ENCODE measurements at places on chromosomes 3 and 15.

GRCh38 chr15:66066005-66066404 is 187.5 kb downstream of the MEGF11 start:
- no peak for DNase-seq

DNA sequence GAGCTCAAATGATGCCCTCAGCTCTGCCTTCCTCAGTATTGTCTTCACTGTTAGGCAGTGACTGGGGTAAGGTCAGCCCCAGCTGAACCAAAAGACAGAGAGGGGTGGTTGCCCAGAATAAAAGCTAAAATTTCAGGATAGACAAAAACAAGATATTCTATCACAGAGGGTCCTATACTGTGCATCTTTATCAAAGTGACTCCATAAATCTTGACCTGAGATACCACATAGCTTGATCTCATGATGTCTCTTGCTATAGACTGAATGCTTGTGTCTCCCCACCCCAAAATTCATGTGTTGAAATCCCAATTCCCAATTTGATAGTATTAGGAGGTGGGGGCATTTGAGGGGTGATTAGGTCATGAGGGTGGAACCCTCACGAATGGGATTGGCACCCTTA is 30.4 kb downstream of the EIF1B start:
- DNase-seq, result no peak

DNA sequence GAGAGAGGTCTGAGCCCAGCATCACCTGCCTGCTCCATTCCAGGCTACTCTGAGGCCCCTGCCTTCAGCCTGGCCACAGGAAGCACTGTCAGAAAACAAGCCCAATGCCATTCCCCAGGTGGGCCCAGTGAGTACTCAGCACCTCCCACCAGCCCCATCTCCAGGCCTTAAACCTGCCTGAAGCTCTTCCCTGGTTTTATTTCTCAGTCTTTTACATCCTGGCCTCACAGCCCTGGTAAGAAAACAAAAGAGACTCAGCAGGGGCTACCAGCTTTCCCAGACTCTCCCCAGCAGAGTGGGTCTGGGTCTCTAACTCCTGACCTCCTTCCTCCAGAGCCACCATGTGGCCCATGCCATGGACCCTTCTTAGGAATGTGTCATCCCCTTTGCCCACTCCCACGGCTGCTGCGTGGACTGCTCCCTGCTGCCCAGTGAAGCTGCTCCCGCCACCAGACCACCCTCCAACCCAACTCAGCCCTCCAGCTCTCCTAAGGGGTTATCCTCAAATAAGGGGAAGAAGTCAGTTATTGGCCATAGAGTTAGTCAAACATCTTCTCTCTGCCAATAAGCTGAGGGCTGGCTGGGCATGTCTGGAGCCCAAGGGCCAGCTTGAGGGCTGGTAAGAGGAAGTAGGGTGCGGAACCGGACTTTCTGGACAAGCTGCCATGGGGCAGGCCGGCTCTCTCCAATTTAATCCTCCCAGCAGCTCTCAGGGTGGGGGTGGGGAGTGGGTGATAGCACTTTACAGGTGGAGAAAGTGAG is 116.7 kb upstream of the LINGO1 start:
- DNase-seq, result no peak

DNA sequence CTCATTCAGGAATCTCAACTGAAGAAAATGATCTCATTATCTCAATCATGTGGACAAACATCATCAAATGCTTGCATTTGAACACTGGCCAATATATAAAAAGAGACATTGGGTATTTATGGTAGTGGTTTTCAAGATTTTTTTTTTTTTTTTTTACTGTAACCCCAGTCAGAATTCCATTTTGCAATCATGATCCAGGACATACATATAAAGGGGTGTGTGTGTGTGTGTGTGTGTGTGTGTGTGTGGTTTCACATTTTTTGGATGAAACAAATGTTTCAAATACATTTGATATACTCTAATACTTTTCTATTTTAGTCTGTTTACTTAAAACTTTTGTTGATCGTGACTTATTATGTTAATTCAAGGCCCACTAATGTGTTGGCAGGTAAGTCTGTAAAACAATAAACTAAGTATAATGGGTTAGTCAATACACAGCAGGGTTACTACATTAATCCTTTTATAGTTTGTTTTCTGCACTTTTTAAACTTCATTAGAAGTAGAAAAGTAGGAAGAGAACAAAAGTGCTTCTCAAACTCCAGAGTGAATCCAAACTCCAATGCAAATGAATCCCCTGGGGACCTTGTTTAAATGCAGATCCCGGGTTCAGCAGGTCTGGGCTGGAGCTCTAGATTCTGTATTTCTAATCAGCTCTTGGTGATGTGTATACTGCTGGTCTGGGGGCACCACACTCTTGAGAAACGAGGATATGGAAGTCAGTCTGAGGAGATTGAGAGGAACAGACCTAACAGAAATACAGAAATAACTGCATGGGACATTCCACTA is 17.6 kb downstream of the THRB start:
- DNase-seq, result no peak
